Stimulated activated CD8-positive, alpha-beta memory T cell treated with anti-CD3 and anti-CD28 coated beads, Interleukin-15, amount 100 ng/mL, for 1 hour (primary cell): ENCODE measurements at places on chromosomes 16 and 17.

DNA sequence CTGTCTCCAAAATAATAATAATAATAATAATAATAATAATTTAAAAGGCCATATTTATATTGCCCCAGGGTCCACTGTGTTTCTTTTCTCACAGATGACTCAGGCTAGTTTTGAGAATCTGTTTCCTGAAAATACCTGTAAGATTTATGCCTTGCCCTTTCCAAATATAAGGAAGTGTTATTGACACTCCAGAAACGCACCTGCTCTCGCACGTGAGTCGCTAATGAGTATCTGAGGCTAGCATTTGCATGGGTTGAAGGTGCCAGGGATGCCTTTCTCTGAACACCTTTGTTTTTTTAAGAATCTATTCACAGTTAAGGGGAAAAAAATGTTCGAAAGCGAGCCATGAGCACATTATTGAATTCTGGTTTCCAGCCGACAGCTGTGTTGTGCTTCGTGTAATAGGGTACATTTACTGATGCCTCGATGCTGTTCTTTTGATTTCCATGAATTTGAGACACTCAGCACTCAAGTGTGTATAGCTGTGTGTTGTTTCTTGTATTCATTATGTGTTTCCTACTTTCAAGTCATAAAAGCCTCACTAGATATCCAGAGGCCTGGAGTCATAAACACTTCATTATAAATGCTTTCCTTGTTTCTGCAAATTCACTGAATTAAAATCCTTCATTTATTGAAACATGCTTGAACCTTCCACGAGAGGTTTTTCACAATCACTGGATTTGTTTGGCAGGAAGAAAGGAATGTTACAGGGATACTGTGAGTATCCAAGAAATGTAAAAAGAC lies 45.0 kb upstream of the NOL11 start:
- no peak for DNase-seq

DNA sequence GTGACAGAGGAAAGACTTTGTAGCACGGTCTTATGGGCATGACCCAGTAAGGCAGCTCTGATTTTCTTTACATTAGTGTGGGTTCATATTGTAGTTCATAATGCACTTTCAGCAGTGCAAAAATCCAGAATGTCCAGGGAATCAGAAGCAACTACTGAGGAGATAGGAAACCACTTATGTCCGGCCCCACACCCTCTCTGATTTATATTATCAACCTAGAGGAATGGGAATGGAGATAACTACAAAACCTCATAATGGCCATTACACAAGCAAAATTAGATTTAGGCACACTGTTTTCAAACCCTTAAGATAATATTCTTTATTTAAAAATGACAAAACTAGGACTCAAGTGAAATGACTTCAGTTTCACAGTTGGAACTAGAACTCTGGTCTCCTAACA lies 7.9 kb downstream of the MAP2K4 start:
- no peak for DNase-seq

DNA sequence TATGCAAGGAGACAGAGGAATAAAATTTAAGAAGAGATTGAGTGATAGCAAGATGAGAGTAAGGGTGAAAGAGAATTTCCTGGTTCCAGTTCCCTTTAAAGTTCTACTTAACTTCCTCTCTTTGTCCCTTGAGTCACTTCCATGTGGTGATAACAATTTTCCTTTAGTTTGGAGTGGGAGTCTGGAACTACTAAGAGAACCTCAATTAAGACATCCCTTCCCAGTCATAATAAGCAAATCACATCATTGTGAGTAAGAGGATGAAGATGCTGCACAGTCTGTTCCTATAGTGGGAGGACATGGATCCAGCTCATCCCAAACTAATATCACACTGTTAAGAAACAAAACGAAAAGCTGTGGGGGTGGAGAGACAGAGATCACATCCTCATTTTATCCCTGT lies 24.4 kb downstream of the TBX21 start:
- no peak for DNase-seq

DNA sequence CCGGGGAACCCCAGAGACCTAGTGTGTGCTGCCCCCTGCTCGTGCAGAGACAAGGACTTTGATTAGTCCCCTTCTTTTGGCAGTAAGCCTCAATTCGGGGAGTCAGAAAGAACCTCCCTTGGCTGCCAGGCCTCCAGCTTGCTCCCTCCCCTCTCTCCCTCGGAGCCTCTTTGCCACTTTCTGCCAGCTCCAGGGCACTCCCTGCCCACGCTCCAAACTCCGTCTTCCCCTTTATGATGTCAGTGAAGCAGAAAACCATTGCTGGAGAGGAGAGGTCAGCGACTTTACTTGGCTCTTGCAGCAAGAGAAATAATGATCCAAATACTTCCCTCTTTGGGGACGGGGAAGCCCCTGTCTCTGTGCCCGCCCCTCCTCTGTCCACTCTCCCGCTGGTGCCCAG lies 28.1 kb downstream of the TTYH2 start:
- DNase-seq = no peak

GRCh38 chr17:76241691-76242255 lies 1.5 kb upstream of the RNF157 start:
- DNase-seq = no peak

DNA sequence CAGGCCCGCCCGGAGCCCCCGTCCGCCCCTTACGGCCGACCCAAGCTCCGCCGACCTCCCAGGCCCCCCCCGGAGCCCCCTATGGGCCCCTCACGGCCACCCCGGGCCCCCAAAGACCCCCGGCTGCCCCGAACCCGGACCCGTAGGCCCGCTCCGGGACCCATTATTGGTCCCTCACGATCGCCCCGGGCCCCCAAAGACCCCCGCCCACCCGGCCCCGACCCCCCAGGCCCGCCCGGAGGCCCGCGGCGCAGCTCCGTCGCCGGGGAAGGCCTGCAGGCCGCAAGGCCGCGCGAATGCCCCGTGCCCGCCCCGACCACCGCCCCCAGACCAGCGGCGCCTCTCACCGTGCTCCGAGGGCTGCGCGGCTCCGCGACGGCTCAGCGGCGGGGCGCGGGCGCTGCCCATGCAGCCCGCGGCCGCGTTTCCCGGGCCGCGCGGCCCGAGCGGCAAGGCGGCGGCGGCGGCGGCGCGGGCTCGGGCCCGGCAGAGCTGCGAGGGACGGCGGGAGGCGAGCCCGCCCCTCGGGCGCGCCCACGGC lies 393 bp downstream of the ANKRD11 start:
- DNase-seq = no peak

DNA sequence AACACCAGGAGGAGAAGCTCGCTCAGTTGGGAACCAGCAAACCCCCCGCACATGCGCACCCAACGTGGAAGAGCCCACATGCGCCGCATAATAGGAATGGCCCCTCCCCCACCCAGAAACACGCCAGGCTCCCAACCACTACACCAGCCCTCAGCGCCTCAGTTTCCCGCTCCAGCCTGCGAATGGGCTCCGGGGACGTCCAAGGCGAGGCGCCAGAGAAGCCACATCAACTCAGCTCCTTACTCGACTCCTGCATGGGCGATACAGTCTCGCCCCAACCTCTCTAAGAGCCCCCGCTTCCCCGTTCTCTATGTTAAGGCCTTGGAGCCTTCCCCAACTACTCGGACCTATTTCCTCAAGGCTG lies 504 bp downstream of the SRSF1 start:
- peak; percentile 10 for DNase-seq

GRCh38 chr16:57680842-57681375 lies 12.8 kb downstream of the ADGRG3 start:
- no peak for DNase-seq
